SK-MEL-5 (cell line): ENCODE measurements at places on chromosomes 4 and X. TPM values are rescaled to one million over a fixed set of nuclear protein-coding genes. Genes with fewer than 3 reads are reported as not detected.

- no peak for DNase-seq
These were observed 33.3 kb upstream of the VCX2 start for GRCh38 chrX:8204169-8204935.

DNA sequence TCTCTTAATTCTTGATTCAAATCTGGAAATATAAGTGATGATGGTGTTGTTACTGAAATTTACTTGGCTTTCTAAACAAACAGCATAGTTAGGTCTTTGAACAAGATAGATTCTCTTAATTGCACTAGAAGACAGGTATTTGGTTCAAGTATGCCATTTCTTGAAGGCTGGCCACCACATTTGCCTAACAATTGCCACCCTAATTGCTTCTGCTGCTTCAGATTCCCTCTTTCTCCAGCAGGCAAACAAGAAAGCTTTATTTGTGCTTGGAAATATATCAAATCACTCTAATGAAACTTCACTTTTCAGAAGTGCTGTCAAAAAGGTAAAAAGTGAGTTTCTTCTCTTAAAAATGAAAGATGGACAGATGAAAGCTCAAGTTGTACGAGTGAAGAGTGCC, 418.6 kb downstream of the INPP4B start:
- no peak for DNase-seq

The NWD2 gene
- total RNA-seq: not detected in 2 replicates

The GUCY1A1 gene
- total RNA-seq: 0.08 and 0.24 TPM in 2 replicates

DNA sequence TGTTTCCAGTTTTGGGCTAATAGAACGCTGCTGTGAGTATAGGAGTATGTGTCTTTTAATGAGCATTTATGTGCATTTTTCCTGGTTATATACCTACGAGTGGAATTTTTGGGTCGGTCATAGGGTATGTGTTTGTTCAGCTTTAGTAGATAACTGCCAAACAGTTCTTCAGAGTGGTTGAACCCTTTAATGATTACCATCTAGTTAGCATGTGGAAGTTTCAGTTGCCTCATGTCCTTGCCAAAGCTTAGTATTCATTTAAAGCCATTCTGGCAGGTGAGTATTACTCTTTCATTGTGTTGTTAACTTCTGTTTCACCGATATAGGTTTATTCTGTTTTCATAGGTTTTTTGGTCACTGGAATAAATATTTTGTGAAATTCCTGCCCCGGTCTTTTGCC, 229.1 kb downstream of the ARHGAP10 start:
- no peak for DNase-seq

DNA sequence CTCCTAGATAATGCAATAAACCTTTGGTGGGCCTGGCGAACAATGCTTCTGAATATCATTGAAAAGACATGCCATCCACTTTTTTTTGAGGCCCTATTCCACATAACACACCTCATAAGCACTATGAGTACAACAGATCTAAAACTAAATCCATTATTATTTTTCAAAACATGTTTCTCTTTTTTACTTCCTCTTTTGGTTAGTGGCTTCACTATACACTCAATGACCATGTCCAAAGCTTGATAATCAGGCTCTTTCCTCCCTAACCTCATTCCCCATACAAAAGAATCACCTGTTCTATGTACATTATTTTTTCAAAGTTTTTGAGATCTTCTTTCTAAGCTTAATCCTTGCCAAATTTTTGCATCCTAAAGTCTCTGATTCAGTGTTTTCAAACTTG, 20.4 kb upstream of the NPY2R start:
- no peak for DNase-seq
